ENCODE measurements at places on chromosomes 2 and 18. TPM values are rescaled to one million over a fixed set of nuclear protein-coding genes. Genes with fewer than 3 reads are reported as not detected.

GRCh38 chr2:202158796-202159195 lies 79.6 kb downstream of the SUMO1 start:
- no peak overlapping the region for H3K27ac ChIP-seq
- H3K27me3 ChIP-seq, result no peaks in the 10 kb centered on the region
- H3K36me3 ChIP-seq, result no peaks in the 10 kb centered on the region
- H3K4me3 ChIP-seq, result no peak overlapping the region

- H3K27ac ChIP-seq, result no peak overlapping the region
- H3K4me3 ChIP-seq, result no peak overlapping the region
- no peaks in the 10 kb centered on the region for H3K36me3 ChIP-seq
- no peaks in the 10 kb centered on the region for H3K4me1 ChIP-seq
- H3K27me3 ChIP-seq, result no peaks in the 10 kb centered on the region
- DNase-seq, result no peak
Observed at GRCh38 chr2:15874321-15874720, 66.0 kb upstream of the MYCN start.

GRCh38 chr2:216911008-216911407 lies 51.1 kb upstream of the TNP1 start:
- no peaks in the 10 kb centered on the region for H3K4me1 ChIP-seq
- H3K27me3 ChIP-seq, result no peaks in the 10 kb centered on the region
- H3K27ac ChIP-seq, result no peak overlapping the region
- H3K36me3 ChIP-seq, result no peaks in the 10 kb centered on the region
- DNase-seq, result no peak
- no peak overlapping the region for H3K4me3 ChIP-seq

DNA sequence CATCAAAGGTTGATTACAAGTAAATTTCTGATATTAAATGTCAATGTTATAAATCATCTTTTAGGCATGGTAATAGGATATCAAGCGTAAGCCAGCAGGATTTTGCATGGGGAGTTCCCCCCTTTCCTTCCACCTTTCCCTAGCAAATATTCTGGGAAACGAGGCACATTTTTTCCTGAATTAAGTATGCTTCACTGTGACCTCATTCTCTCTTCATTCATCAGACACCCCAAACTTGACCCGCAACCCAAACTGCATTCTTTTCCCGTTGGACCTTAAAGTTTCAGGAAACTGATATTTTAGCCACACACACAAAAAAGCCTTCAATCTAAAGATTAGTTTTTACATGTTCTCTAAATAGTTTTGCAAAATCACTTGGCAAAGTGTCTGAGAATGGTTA lies 214.5 kb upstream of the CTAGE1 start:
- H3K4me1 ChIP-seq, result no peaks in the 10 kb centered on the region
- DNase-seq, result no peak
- no peaks in the 10 kb centered on the region for H3K36me3 ChIP-seq
- no peaks in the 10 kb centered on the region for H3K27me3 ChIP-seq
- no peak overlapping the region for H3K27ac ChIP-seq
- H3K4me3 ChIP-seq, result no peak overlapping the region

DNA sequence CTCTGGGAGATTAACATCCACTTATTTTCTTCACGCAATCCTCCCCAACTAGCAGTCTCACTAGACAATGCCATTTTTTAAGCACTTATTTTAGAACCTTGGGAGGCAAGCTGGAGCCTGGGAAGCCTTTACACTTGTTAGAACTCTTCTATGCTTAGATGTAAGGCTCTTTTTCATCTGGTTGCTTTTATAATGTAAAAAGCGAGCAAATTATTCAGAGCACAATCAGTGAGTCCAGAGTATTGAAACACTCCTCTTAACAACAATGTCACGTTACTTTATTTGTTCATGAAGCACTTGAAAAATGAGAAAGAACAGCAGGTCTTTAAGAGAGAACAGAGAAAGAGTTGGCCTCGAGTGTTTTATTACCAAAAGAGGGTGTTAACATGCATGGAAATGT lies 84.1 kb upstream of the SLC8A1 start:
- DNase-seq, result no peak
- H3K27ac ChIP-seq, result no peak overlapping the region
- H3K4me1 ChIP-seq, result no peaks in the 10 kb centered on the region
- H3K4me3 ChIP-seq, result no peak overlapping the region

GRCh38 chr18:79610461-79611039 lies 69.1 kb upstream of the CTDP1 start:
- no peak for DNase-seq
- peaks cover 3% of the 10 kb centered on the region for H3K27me3 ChIP-seq
- no peaks in the 10 kb centered on the region for H3K36me3 ChIP-seq
- H3K27ac ChIP-seq, result no peak overlapping the region
- no peak overlapping the region for H3K4me3 ChIP-seq

- no peak overlapping the region for H3K27ac ChIP-seq
- no peak for DNase-seq
- no peak overlapping the region for H3K4me3 ChIP-seq
- H3K4me1 ChIP-seq, result no peaks in the 10 kb centered on the region
- H3K36me3 ChIP-seq, result no peaks in the 10 kb centered on the region
- no peaks in the 10 kb centered on the region for H3K27me3 ChIP-seq
Observed at GRCh38 chr2:15031745-15032240, 399.3 kb downstream of the LRATD1 start.

GRCh38 chr2:74708296-74708695 lies 54.2 kb downstream of the SEMA4F start:
- H3K36me3 ChIP-seq, result no peaks in the 10 kb centered on the region
- DNase-seq, result peak; percentile 85
- H3K27me3 ChIP-seq, result no peaks in the 10 kb centered on the region
- peaks cover 45% of the 10 kb centered on the region for H3K4me1 ChIP-seq
- peak overlapping the region; percentile 73 for H3K27ac ChIP-seq

PLCD4 gene
- 60.9 TPM for total RNA-seq

LCT gene
- 0.13 TPM for total RNA-seq

GCA gene
- 7.4 TPM for total RNA-seq

SP110 gene
- 6.9 TPM for total RNA-seq

HOXD1 gene
- not detected for total RNA-seq

PRKAG3 gene
- 65.4 TPM for total RNA-seq

Measured in gastrocnemius medialis (tissue), 4 donors.